ENCODE measurements at places on chromosomes 11 and 22.

DNA sequence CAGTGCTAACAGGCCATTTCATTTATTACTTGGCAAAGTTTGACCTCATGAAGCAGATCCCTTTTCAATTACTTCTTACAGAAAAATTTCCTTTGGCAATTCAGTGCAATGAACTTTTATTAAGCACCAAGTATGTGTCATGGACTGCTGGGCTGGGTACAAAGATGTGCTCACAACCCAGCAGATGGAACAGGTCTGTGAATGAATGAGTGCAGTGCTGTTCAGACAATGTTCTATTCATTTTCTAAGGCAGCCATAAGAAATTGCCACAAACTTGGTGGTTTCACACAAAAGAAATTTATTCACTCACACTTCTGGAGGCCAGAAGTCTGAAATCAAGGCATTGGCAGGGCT lies 428.5 kb downstream of the SOX6 start:
- DNase-seq: no peak

DNA sequence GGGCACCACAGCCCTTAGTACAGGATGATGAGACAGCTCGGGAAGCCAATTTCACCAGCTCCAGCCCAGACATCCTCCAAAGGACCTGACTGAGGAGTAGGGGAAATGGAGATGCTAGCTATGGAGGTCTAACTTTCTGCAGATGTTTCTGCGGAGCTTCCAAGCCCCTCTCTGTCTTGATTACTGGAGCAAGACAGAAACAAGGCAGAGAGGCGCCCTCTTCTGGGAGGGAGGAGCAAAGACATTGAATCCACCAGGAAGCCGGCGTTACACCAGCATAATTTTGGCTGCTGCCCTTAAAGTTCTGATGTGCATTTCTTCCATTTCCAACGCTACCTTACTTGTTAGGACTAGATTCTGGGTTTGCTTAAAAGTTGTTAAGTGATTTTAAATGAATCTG lies 107.3 kb upstream of the HSD17B12 start:
- DNase-seq: peak; percentile 34

GRCh38 chr22:35995348-35995747 lies 33.3 kb downstream of the RBFOX2 start:
- no peak for DNase-seq

DNA sequence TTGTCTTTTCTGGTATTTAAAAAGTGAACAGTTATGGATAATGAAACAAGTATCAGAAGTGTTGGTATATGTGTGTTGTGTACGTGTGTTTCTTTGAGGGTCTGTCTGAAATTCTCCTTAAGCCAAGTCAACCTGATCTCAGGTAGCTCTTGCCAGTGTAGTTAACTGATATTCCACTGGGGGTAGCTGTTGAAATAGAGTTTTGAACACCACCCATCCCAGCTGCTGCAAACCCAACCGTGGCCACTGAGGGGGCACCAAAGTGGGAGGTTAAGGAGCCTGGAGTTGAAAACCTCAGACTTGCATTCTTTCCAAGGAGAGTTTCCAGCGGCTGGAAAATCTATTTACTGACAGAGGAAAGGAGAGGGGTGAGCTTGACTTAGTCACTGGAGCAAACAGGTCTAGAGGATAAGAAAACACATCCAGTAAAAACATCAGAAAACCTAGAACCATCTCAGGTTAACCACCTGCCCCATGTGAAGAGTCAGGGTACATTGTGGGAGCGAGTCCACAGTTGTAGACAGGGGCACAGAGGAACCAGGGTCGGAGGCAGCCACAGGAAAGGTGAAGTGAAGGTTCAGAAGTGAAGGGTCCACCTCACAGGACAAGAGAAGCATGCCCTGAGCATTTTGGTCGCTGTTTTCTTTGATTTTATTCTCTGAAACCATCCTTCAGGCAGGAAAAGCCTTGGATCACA lies 8.8 kb upstream of the CUL5 start:
- DNase-seq: peak; percentile 71

- peak; percentile 85 for DNase-seq
Observed at GRCh38 chr22:37560608-37561211, 430 bp downstream of the CDC42EP1 start.

DNA sequence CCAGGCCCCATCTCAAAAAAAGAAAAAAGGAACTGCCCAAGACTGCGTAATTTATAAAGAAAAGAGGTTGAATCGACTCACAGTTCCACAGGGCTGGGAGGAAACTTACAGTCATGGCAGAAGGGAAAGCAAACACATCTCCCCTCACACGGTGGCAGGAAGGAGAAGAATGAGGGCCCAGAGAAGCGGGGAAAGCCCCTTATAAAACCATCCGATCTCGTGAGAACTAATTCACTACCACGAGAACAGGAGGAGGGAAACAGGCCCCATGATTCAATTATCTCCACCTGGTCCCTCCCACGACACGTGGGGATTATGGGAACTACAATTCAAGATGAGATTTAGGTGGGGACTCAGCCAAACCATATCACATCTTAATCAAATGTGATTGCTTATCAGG lies 82.2 kb downstream of the BUD13 start:
- DNase-seq: no peak

- DNase-seq: no peak
Observed at GRCh38 chr22:36411589-36412258, 24.0 kb upstream of the MYH9 start.

- DNase-seq: no peak
Observed at GRCh38 chr22:50275181-50276055, 5.2 kb upstream of the MAPK11 start.

DNA sequence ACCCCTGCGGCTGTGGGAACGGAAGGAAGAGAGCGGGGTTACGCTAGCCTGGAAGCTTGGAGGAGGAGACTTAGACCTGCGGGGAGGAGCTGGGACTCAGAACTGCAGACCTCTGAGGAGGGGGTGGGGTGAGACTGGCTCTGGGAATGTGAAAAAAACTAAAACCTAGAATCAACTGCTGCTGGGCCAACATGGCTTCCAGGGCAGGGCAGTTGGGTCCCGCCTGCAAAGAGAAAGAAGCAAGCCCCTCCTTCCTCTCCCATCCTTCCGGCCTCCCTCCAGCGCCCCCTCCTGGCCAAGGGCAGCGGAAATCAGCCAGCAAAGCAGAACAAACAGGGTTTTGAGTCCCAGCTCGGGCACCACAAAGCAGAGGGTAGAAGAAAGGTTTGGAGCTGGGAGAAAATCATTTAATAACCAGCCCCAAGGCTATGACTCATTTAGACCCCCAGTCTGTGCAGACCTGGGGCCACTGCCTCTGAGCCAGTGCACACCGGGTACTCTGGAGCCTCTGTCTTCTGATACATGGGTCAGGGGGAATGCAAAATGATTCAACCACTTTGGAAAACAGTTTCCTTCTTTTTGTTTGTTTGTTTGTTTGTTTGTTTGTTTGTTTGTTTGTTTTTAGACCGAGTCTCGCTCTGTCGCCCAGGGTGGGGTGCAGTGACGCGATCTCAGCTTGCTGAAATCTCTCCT lies 7.3 kb upstream of the NCF4 start:
- peak; percentile 72 for DNase-seq

DNA sequence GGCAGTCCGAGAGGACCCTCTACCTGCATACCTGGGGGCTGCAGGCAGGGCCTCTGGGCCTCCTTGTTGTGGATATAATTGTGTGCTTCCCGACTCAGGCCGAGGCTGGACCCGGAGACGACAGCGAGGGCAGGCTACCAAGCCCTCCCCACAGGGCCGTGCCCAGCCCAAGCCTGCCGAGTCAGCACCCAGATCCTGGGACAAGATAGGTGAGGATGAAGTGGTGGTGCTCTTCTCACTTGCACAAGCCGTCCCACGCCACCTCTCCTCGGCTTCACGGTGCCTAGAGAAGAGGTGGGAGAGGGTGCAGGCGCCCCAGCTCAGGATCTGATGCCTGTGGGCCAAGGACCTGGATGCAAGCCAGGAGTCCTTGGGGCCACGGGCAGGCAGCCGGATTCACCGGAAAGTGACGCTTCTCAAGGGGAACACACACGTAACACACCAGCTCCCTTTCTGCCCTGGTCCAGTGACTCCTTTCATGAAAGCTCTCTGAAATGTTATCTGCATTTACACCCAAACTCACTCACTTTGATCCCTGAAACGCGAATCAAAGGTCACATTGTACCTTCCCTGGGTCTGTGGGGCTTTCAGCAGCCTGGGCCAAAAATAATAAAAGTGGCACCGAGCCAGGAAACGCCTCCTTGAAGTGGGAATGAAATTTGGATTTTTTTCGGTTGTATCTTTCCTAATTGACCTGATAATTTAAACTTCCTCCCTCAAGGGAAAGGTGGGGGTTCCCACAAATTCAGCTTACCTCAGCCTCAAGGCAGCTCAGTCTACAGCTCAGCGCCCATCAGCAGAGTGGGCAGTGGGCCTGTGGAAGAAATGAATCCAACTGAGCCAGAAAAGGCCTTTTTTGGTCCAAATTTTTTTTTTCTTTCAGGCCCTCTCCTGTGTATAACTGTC lies 1.1 kb upstream of the GNB1L start:
- no peak for DNase-seq

- DNase-seq: no peak
Observed at GRCh38 chr11:62444835-62445234, 26.0 kb downstream of the SCGB1A1 start.

DNA sequence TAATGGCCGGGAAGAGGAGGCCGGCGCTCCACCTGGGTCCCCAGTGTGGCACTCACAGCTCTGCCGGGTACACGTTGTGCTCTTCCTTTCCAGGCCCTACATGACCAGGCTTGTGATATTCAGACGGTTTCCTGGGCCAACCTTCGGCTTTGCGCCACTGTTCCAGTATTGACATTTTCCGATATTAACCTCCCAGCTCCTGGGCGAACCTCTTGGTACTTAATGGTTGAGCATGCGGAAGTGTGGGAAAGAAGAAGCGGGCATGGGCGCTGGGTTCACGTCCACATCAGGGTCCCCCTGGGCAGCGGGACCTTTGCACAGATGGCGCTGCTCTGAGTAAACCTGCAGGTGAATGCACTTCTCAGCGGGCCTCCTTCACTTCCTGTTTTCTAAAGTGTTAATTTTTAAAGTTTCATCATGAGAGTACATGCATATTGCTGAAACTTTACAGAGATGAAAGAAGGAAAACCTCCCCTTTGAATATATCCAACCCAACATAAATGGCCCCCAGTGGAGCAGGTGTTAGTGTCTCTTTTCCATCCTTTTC lies 286.7 kb downstream of the TBC1D22A start:
- DNase-seq: no peak

DNA sequence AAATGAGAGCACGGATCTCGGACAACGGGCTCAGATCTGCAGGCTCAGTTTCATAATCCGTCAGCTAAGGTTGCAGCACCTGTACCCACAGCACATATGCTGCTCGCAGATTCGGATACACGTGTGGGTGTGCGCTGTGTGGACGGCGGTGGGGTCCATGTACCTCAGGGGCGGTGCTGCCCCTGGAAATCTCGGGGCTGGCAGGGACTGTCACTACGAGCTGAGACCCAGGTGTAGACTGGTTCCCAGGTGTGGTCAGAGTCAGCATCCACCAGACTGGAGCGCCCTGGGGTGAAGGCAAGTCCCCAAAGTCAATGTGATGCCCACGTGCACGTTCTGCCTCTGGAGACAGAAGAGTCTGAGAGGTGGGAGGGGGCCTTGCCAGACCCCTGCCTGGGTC lies 989.3 kb downstream of the BRD1 start:
- no peak for DNase-seq

DNA sequence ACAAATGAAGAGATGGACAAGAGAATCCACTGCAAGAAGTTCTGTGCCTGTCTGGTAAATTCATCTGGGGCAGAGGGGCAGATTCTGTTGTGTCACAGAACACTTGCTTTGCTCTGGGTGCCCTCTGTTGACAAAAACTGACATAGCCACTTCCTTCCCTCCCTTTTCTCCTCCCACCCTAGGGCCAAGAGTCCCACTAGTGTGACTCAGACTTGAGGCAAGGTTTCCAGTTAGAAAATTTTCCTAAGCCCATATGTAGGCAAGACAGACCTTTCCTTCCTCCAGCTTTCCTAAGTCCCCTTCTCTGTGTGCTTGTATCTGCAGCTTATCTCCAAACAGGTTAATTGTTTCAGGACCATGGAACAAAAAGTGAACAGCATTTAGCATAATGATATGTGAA lies 106.8 kb downstream of the RBFOX2 start:
- DNase-seq: peak; percentile 81

Data from cardiac muscle cell (in vitro differentiated cells and primary cell).